Progenitor cell of endocrine pancreas (in vitro differentiated cells): ENCODE measurements at places on chromosomes 2 and 18.

GRCh38 chr18:32461709-32462272 lies 8.9 kb downstream of the GAREM1 start:
- no peak for DNase-seq

- no peak for DNase-seq
Observed at GRCh38 chr2:233961905-233962304, 44.7 kb downstream of the TRPM8 start.

DNA sequence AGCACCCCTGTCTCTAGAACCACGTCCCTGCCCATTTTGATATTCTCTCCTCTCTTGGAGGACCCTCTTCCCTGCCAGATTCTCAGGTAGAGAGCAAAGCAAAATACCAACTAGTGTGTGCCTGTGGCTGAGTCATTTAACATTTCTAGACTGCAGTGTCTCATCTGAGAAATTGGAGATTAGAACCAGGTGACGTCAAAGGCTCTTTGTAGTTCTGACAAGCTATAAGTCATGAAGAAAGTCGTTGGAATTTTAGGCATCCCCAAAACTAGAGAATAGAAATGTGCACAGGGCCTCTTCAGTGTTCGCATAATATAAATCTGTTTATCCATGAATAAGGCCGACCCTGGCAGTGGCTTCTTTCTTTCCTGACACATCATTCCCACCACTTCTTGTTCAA lies 74.4 kb upstream of the TANC1 start:
- DNase-seq = no peak

GRCh38 chr18:71249791-71250190 lies 960.9 kb downstream of the SOCS6 start:
- DNase-seq = no peak

- DNase-seq = no peak
Observed at GRCh38 chr2:197805715-197806633, 1.6 kb downstream of the PLCL1 start.

DNA sequence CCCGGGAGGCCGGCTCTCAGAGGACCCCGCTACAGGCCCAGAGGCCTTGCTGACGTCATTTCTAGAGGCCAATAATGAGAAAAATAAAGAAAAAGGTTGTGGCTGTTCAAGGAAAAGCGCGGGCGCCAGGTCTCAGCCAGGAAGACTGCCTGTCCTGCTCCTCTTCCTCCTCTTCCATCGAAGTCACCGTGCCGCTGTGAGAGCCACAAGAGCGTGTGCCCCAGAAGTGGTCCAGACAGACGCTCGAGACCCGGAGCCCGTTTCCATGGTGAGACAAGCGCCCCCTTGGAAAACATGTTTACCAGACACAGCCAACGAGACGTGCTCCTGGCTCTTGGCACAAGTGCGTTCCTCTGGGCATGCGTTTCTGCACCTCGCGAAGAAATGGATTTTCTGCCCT lies 210.5 kb downstream of the HDAC4 start:
- DNase-seq = no peak

DNA sequence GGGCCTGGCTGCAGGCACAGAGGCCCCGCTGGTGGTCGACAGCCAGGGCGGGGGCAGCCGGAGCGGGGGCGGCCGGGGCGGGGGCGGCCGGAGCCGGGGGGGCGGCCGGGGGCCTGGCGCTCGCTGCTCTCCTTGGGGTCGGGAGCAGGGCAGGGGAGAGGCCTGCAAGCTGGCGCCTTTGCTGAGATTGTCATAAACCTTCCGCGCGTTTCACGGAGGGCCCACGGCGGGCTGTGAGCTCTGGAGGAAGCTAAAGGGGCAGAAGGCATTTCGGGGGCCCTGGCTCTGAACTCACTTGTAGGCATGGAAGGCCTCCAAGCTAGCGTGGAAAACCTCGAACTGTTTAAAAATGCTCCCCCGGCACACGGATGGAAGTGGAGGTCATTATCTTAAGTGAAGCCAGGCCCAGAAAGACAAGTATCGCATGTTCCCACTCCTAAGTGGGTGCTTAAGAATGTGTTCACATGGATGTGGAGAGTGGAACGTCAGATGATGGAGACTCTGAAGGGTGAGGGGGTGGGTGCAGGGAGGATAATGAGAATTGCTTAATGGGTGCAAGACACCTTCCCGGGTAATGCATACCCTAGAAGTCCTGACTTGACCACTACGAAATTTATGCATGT lies 629 bp downstream of the PRELID3A start:
- DNase-seq = no peak

- no peak for DNase-seq
Observed at GRCh38 chr18:61580046-61580445, 246.8 kb downstream of the CDH20 start.
